ENCODE measurements at places on chromosomes 16 and 17.

DNA sequence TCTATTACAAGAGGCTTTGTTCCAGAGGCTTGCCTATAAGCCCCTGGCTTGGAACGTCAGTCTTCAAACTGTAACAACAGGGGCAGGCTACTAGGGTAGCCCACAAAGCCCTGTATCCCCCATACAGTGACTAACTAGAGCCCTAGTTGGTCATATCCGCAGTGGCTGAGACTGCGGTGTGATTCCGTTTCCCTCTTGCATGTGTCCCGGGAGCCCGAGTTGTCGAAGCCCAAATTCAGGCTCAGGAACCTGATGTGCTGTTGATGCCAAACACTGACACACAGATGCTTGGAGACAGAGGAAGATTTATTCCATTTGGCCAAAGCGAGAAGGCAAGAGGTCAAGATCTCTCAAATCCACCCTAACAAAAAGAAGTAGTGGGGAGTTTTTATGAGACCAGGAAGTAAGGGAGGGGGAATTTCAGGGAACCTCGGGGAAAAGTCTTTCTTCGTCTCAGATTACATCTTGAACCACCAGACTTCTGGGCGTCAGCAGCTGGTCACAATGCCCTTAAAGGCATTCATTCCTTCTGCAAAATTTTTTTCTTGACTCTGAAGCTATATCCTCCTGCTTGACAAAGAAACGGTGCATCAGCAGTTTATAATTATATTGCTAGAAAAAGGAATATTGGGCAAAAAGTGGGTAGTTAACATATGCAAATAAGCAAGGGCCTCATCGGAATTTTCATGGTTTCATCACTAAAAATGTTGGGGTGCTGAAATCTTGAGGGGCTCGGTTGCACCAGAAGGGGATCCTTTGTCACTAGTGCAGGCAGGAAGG, 879 bp downstream of the SLFN5 start:
- no peak for DNase-seq

DNA sequence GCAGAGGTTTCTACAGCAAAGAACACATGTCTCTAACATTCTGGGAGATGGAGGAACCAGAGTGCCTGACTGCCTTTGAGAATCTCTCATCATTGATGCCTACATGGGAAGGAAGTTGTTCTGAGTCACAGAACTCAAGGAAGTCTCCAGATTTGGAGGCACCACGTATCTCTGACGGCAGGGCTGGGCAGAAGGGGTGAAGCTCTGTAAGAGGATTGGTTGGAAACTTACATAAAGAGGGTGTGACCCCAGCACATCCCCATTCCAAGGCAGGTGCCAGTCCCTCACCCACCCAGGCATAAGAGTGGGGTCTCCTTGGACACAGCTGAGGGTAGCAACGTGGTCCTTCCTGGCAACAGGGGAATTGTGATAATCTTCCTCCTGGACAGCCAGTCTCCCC, 17.4 kb downstream of the TNFRSF13B start:
- no peak for DNase-seq

- no peak for DNase-seq
Observed at GRCh38 chr17:40735016-40735415, 20.1 kb downstream of the KRT25 start.

- DNase-seq, result no peak
Observed at GRCh38 chr17:21033350-21033749, 9.5 kb downstream of the USP22 start.

- no peak for DNase-seq
Observed at GRCh38 chr17:78738278-78738677, 43.8 kb downstream of the CYTH1 start.

DNA sequence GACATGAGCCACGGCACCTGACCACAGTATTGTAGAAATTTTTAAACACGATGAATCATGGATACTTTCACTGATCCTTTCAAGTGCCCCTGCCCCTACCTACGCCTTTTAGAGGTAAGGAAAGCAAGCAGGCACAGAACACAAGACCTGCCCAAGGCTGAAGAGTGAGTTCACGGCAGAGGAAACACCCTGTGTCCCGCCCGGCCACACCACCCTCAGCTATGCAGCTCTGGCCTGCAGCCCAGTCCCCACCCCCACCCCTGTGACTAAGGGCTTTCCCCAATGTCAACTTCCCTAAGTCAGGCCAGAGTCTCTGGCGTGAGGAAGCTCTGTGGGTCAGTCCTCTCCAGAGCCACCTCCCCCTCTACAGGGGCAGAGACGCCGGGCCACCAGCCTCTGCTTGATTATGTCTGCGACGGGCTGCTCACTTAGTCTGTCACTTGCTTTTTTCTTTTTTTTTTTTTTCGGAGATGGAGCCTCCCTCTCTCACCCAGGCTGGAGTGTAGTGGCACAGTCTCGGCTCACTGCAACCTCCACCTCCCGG, 8.4 kb downstream of the SLC16A5 start:
- peak; percentile 72 for DNase-seq

DNA sequence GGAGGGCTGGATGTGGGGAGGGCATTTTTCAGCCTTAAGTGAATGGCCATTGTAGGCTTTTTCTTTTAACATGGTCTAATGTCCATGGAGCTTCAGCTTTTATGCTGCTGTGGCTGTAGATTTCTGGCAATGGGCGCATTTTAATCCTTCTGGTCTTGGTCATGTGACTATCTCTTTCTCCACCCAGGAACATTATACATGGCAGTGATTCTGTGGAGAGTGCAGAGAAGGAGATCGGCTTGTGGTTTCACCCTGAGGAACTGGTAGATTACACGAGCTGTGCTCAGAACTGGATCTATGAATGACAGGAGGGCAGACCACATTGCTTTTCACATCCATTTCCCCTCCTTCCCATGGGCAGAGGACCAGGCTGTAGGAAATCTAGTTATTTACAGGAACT, 4.7 kb upstream of the NME2 start:
- DNase-seq, result no peak

- DNase-seq, result no peak
Observed at GRCh38 chr17:8837563-8838075, 29.9 kb downstream of the PIK3R6 start.

GRCh38 chr16:73161977-73162376, 114.0 kb upstream of the ZFHX3 start:
- DNase-seq, result no peak

GRCh38 chr16:1454561-1454960, 10.2 kb upstream of the CCDC154 start:
- no peak for DNase-seq

DNA sequence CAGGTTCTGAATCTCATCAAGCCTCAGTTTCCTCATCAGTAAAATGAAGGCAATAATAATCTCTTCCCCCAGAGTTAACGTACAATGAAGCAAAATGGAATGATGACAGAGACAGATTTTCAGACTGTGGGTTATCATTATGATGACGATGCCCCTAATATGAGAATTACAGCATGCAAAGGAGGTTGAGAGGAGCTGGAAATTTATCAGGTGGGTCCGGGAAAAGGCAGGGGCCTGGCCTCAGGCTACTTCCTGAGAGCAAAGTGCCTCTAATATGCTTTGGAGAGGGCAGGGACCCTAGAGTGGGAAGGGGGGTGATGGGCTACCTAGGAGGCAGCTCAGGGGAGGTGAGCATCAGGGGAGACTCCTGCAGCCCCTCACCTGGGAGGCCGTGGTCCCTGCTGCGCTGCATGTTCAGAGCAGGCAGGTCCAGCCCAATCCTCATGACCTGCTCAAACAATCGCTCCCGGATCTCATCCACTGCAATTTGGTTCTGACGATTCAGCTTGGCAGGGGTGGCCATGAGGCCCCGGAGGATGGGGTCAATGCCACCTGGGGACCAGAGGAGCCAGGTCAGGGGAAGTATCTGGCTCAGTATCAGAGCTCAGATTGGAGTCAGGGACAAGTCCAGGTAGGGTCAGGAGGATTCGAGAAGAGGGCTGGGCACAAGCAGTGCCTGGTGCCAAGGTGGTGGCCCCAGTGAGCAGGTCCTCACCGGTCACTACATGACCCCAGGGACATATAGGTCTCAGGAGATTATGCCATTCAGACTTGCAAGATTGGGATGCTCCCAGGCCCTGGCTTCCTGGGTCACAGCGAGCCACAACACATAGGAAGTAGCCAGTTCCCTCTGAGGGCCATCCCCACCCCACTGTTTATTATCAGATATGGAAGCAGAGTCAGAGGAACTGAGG, 8.1 kb downstream of the MPO start:
- no peak for DNase-seq

DNA sequence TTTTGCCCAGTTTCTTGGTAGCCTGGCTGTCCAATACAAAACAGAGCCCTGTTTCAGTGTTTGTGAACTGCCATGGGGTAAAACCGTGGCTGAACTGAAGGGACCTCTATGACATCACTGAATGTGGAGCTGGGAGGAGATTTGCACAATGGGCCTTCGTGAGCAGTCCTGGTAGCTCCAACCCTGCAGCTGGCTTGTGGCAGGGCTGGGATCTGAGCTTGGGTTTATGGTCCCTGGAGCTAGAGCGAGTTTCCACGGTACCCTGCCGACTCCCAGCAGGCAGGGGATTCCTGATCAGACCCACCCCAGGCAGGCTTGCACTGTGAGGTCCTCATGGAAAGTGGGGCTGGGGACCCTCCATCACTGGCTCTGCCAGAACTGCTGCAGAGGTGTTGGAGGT, 247.0 kb downstream of the GSG1L start:
- no peak for DNase-seq

DNA sequence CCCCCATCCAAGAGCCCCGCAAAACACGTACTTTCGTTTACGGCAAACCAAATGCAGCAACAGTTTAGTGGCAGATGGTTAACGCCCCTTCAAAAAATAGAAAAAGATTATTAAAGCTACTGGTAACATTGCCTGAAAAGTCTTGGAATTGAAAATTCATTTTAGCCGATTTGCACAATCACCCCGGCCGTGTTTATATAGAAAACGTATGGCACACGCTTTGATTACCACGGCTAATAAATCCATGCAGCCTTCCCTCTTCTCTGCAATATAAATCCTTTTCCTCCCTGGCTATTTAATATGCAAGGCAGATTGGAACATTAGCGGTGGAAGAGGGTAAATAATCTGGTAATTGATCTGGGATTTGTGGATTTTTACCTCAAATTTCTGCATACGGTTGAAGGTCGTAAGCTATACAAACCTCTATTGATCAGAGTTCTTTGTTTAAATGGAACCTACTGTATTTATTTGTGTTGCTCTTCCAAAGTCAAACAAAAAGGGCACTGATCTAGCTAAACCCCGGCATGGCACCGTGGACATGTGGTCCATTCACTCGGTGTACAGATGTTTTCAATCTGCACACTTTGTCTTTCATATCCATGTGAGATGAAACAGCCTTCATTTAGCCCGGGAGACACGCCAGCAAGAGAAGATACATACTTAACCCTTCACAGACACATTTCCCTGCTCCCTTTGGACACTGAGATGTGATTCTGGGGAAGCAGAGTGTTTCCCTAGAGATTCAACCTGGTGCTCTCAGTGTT, 238.1 kb upstream of the MAF start:
- DNase-seq, result no peak

GRCh38 chr16:797120-797420, 3.5 kb downstream of the GNG13 start:
- DNase-seq, result no peak

DNA sequence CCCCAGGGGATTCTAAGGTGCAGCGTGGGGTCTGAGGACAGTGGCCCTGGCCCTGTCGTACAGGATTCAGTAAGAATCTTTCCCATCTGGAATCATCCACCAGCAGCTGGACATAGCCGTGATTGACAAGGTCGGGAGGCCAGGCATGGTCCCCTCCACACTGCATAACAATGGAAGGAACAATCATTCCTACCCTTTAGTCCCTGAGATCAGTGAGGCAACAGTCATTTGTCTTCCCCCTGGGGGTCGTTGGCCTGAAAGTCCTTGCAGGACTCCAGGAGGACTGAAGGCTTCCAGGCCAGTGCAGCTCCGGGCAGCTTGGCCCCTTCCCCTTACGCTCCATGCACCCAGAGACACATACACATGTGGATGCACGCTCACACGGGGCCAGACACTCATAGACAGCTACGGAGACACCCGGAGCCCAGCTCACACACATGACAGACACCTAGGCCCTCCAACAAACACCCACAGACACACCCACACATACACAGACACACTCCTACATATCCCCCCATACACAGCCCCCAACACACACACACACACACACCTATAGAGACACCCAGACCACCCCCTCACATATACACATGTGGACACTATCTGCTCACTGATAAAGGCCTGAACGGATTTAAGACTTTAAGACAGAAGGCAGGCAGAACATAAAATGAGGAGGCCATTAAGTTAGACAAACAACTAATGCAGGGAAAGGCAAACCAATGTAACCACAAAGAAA, 42.9 kb downstream of the LITAF start:
- DNase-seq, result no peak

DNA sequence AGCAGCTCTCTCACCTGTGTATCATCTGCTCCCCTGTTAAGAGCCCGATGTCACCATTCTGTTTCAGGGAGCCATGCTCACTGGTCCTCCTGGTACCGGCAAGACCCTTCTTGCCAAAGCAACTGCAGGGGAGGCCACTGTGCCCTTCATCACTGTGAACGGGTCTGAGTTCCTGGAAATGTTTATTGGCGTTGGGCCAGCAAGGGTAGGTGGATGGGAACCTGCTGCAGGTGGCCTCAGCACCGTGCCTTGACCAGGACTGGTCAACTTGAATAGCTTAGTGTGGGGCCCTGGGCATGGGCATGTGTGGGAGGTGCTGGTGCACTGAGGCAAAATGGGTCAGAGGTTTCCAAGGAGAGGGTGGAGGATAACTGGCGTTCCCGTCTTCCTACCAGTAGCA, 28.5 kb downstream of the DBNDD1 start:
- DNase-seq, result no peak

GRCh38 chr17:70888324-70888723, 719.0 kb downstream of the KCNJ2 start:
- no peak for DNase-seq

DNA sequence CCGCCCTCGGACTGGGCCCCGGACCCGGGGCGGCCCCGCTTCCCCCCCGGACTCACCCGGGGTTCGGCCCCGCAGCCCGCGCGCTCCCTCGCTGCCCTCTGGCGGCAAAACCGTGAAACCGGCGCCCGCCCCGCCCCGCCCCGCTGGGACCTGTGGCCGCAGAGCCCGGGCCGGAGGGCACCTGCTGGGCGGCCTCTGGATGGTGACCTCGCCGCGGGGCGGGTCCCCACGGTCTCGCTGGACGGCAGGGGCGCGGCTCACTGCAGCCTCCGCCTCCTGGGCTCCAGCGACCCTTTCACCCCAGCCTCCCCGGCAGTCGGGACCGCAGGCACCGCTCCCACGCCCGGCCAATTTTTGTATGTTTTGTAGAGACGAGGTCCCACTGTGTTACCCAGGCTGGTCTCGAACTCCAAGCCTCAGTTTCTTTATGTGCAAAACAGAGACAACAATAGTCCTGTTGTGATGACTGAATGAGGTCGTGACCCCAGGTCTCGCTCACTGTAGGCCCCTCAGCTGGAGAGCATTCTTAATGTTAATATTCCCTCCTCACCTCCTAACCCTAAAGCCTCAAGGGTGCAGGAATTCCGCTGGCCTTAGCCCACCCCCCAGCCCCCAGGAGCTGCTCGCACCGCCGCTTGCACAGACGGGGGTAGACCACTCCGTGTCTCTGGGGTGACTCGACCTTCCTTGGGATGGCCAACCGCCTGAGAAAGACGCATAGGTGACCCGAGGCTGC, 33.7 kb upstream of the RPH3AL start:
- peak; percentile 56 for DNase-seq

GRCh38 chr17:52465407-52465806, 306.9 kb upstream of the CA10 start:
- DNase-seq, result no peak
